ENCODE measurements at places on chromosomes 16 and 17.
A peak's percentile ranks its signal among the peaks of the same experiment; 100 is the strongest.

DNA sequence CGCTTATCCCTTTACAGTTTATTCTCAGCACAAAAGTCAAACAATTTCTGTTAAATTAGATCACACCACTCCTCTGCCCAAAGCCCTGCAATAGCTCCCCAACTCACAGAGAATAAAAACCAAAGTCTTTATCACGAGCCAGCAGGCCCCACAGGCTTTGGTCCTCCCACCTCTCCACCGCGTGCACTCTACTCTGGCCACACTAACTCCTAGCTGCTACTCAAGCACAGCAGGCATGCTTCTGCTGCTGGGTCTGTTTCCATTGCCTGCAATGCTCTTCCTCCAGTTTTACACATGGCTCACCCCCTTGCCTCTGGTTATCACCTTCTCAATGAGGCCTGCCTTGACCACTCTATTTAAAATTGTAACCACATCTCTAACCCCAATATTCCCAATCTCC, 27.6 kb downstream of the HELZ start:
- no peak for DNase-seq

DNA sequence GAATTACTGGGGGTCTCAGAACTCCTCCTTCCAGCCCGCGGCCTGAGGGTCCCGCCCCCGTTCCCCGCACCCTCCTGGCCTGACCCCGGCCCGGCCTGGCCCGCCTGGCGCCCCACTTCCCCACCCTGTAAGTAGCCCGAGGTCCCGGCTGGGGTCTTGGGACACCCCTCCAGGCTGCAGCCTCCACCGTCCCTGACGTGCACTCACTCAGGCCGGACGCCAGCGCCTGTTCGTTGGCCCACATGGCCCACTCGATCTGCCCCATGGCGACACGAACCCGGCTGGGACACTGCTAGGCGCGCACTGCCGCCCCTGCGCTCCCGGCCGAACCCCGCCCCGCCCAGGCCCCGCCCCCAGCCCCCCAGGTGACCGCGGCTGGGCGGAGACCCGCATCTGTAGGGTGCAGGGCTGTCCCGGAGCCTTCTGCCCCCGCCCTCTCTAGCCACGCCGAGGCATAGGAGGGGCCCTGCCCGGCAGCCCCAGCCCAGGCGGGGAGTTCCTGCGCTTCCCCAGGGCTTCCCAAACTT, at the start of gene CYBA:
TSS of gene CYBA (minus strand) at position 305 of the 527 bp plus-strand sequence. CDS start at position 265, 40 bp downstream.
- DNase-seq, result peak; percentile 57

DNA sequence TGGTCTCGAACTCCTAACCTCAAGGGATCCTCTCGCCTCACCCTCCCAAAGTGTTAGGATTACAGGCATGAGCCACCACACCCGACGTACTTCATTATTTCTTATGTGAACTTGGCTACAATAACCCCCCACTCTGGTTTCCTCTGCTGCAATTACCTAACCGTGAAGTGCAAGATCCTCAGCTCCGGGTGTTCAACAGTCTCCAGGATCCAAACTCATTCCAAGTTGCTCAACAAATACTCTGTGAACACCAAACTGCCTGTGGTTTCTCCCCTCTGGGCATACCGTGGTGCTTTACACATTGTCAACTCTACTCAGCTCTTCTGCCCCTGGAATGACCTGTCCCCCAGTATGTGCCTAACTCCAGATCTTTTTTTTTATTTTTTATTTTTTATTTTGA, 6.8 kb upstream of the SULT1A1 start:
- DNase-seq, result no peak

GRCh38 chr16:86878236-86879080, 300.1 kb downstream of the FOXL1 start:
- DNase-seq, result no peak

GRCh38 chr16:55899857-55900256, 24.7 kb upstream of the CES5A start:
- no peak for DNase-seq

DNA sequence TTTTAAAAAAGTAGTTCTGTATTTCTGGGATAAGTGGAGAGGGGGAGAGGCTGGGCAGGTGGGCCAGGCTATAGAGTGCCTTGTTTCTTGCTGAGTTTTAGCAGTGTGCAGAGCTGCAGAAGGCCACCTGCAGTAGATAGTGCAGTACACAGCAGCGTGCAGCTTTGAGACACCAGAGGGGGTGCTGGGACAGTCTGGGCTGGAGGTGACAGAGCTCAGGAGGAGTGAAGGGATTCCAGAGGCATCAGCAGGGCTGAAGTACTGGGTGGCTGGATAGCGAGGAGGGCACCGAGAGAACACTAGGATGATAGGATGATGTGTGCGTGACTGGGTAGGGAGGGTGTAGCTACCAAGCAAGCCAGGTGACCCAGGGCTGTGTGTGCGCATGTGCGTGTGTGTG, 26.6 kb downstream of the LCMT1 start:
- no peak for DNase-seq

- DNase-seq, result no peak
Observed at GRCh38 chr17:40472733-40473452, 28.5 kb downstream of the TNS4 start.

DNA sequence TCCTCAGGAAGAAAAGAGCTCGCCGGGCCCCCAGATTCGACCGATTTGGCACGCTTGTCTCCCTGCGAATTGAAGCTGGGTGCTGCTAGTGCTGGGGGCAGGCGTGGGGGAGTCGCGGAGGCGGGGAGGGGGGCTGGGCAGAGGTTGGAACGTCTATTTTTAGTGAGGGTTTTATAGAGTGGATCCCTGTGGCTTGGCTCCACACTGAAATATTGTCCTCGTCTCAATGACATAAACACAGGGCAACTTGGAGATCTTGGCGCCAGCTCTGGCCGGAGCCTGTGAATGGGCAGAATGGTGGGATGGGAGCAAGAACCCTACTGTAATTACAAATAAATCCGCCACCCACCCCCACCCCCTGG, 15.7 kb upstream of the NOG start:
- DNase-seq, result peak; percentile 62

GRCh38 chr16:17515421-17516210, 44.9 kb upstream of the XYLT1 start:
- DNase-seq, result no peak

- DNase-seq, result no peak
Observed at GRCh38 chr16:50281391-50282009, 15.1 kb downstream of the ADCY7 start.

DNA sequence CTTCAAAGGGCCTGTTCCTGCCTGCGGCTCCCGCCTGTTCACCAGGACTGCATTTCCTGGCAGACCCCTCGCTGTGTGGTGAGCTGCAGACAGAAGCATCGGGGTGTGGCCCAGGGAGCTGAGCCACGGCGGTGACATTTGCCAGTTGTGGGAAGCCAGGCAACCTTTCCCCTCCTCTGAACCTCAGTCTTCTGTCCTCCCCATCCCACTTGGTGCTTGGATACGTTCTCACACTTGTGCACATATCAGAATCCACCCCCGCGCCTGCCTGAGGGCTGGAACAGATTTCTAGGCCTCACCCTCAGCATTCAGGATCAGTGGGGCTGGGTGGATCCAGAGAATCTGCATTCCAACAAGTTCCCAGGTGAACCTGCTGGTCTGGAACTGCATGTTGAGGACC, 63.5 kb downstream of the CRISPLD2 start:
- no peak for DNase-seq

DNA sequence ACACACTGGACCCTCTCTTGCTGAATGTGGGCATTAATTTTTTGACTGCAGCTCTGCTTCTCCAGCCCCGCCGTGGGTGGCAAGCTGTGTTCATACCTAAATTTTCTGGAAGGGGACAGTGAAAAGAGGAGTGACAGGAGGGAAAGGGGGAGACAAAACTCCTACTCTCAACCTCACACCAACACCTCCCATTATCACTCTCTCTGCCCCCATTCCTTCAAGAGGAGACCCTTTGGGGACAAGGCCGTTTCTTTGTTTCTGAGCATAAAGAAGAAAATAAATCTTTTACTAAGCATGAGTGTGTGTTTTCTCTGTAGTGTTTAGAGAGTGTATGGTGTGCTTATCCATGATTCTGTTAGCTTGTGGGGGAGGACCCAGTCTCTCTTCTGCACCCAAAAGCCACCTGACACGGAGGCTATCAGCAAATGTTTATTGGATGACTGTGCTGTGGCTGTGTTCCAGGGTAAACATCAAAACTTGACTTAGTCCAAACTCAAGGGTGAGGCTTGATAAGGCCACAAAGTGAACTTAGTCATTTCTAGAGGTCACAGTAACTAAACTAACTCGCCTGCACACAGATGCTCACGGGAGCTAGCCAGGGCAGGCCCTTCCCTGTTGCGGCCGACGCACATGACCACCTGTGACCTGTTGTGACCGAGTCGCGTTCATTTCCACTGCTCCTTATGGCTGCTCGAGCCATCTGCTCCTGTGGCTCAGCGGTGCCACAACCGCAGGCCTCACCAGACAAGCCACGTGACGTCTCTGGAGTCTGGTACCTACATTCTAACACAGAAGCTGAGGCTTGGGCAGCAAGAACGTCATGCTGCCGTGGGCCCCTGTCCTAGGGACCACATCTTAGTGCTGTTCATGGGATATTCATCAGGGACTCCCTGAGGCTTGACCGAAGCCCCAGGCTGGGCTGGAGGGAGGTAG, 9.8 kb upstream of the MED11 start:
- DNase-seq, result no peak

DNA sequence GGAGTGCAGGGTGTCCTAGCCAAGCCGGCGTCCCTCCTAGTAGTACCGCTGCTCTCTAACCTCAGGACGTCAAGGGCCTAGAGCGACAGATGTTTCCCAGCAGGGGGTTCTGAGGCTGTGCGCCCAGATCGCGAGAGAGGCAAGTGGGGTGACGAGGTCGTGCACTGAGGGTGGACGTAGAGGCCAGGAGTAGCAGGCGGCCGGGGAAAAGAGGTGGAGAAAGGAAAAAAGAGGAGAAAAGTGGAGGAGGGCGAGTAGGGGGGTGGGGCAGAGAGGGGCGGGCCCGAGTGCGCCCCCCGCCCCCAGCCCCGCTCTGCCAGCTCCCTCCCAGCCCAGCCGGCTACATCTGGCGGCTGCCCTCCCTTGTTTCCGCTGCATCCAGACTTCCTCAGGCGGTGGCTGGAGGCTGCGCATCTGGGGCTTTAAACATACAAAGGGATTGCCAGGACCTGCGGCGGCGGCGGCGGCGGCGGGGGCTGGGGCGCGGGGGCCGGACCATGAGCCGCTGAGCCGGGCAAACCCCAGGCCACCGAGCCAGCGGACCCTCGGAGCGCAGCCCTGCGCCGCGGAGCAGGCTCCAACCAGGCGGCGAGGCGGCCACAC, at the start of gene MMP2:
TSS of gene MMP2 (plus strand) at position 372 of the 603 bp plus-strand sequence. CDS start 282 bp downstream, outside the sequence.
- DNase-seq, result no peak

DNA sequence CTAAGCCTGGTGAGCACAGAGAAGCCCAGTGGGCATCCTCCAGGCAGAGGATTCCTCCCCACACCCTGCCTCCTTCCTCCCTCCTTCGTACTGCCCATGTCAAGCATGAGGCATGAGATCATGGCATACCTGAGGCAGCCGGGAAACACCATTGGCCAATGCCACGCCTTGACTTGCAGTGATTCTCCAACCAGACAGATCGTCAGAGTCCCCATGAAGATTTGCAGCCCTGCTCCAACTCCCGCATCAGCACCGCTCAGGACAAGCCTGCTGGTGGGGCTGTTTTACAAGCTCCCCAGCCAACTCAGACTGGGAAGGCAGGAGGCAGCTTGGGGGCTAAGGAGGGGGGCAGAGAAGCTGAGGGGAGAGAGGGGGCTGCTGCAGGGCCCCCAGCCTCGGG, 2.9 kb upstream of the KRT16 start:
- DNase-seq, result no peak

GRCh38 chr17:66398617-66399016, 96.2 kb downstream of the PRKCA start:
- no peak for DNase-seq

DNA sequence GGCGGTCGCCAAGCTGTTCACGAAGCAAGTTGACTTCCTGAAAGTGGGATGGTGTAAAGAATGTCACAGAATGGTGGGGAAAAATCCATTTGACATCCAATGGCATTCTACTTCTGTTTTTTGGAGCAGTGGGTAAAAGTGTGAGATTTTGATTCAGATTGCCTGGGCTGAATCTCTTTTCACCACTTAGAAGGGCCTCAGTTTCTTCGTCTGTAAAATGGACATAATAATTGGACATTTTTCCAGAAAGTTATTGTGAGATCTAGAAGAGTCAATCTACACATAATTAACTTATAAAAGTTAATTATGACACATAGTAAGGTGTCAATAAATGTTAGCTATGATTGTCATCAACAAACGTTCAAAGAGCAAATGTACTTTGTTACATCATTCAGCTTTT, 3.0 kb downstream of the KRT40 start:
- no peak for DNase-seq

- DNase-seq, result peak; percentile 68
Observed at GRCh38 chr16:24516900-24517669, 22.3 kb upstream of the RBBP6 start.

DNA sequence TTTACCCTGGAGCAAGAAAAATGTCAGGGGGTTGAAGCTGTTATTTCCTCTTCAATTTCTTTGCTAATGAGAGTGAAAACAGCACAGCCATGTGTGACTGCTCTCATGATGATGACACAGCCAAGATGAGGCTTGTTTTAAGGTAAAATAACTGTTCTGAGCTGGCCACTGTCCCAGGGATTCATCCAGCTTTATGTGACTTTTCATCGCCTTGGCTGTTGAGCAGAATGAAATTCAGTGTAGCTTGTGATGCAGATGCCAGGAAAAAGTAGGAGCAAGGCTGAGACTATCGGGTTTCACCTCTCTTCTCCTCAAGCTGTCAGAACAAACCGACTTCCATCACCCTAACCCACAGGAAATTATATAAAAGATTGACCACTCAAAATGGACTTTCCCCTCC, 361.8 kb upstream of the CDH5 start:
- DNase-seq, result no peak

DNA sequence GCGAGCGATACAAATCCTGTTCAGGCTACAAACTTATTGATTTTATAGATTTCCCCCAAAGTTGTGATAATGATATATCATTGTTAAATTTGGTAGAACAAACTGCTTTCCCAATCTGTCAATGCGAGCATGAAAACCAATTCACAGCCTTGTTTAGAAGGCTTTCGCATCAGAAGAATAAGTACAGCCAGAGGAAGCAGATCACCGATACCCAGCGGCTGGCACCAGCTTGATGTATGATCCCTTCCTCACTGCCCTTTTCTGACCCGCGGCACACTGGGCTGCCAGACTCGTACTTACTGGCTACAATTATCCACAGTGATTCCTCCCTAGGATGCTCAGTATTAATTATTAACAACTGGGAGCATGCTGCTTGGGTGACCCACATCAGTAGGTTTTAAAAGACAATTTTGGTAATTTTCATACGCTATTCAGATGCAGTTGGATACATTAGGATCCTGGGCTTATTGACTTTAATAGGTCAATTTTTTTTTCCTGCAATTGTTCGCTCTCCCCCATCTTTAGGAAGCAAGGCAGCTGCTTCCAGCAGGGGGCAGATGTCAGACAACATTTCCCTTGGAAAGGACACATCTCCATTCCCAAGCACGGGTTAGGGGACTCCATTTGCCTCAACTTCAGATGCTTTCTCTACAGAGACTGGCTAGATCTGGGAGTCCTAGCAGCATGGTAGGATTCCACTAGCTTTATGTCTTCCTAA, 582.7 kb upstream of the PSMD7 start:
- DNase-seq, result peak; percentile 57
